ENCODE measurements at places on chromosomes 2 and 18.

- H3K4me3 ChIP-seq: no peak overlapping the region
- H3K27me3 ChIP-seq: no peaks in the 10 kb centered on the region
- no peaks in the 10 kb centered on the region for H3K36me3 ChIP-seq
- no peak overlapping the region for H3K27ac ChIP-seq
- no peaks in the 10 kb centered on the region for H3K4me1 ChIP-seq
Measured at GRCh38 chr2:10989151-10989550, 77.4 kb downstream of the KCNF1 start.

DNA sequence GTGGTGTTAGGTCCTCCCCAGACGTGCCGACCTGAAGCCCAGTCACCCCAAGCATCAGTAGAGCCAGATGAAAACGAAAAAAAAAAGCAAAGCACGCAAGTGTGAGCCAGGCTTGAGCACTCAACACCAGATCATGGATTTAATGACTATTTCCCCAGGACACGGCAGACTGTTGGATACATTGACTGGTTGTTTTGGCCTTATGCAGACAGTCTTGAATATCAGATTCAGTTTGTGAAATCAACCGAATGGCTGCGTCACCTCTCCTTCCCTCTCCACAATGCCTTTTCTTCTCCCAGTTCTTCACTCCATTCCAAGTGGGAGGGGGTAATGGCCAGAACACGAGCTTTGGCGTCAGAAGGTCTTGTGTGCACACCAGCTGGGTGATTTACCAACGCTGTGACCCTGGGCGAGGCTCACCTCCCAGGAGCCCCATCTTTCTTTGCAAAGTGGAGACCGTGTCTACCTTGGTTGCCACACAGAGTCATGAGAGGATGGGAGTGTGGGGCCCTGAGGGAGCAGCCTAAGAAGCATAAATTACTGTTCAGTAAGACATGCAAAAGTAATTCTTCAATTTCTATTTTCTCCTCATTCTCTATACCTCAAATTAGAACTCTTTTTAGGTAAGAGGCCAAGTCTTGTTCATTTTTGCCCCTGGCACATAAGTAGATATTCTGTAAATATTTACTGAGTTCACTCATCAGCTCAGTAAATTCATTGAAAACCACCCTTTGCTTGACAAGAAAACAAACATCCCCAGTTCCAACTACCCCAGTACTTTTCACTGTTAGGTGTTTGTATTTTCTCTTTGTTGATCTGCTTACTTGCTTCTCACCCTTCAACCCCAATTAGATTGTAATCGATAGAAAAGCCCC lies 181.1 kb upstream of the COPS8 start:
- no peak overlapping the region for H3K27ac ChIP-seq
- H3K4me3 ChIP-seq: no peak overlapping the region
- H3K27me3 ChIP-seq: no peaks in the 10 kb centered on the region
- H3K4me1 ChIP-seq: no peaks in the 10 kb centered on the region
- DNase-seq: no peak
- no peaks in the 10 kb centered on the region for H3K36me3 ChIP-seq

DNA sequence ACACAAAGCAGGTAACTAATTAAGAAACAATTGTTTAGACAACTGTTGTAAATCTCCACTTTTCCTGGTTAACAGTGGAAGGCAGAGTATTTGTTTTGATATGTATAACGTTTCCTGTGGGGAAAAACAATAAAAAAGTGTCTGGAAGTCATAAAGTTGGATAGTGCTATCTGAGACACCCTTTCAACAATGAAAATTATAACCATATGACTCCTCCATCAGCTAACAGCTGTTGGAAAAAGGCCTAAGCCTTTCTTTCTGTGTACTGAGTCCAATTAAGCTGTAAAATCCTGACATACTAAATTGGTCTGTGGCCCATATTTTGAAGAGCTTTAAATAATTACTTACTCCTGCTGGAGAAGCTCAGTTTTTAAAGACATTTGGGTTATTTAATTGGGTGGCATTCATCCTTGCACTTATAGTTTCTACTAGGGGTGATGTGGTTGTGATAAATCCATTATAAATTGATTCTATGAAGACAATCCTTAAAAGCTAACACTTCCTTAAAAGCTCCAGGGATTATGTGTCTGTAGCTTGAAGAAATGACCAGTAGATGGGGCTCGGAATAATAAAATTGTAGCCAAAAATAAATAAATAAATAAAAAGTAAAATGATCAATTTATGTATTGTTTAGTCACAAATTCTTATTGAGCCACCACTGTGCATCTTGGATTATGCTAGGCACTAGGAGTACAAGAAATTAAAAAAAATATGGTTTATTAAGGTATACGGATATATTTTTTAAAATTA lies 698.1 kb upstream of the NXPH2 start:
- H3K27ac ChIP-seq: no peak overlapping the region
- no peaks in the 10 kb centered on the region for H3K36me3 ChIP-seq
- no peaks in the 10 kb centered on the region for H3K4me1 ChIP-seq
- H3K4me3 ChIP-seq: no peak overlapping the region
- no peaks in the 10 kb centered on the region for H3K27me3 ChIP-seq
- DNase-seq: no peak

GRCh38 chr2:148979919-148980277 lies 58.6 kb upstream of the LYPD6B start:
- DNase-seq: no peak
- H3K4me1 ChIP-seq: no peaks in the 10 kb centered on the region
- H3K27ac ChIP-seq: no peak overlapping the region
- H3K27me3 ChIP-seq: no peaks in the 10 kb centered on the region
- no peak overlapping the region for H3K4me3 ChIP-seq

- H3K36me3 ChIP-seq: no peaks in the 10 kb centered on the region
- no peaks in the 10 kb centered on the region for H3K27me3 ChIP-seq
- H3K4me3 ChIP-seq: no peak overlapping the region
- DNase-seq: no peak
- H3K4me1 ChIP-seq: peaks cover 5% of the 10 kb centered on the region
Measured at GRCh38 chr18:22739789-22740188, 193.3 kb upstream of the RBBP8 start.

- no peaks in the 10 kb centered on the region for H3K27me3 ChIP-seq
- H3K4me3 ChIP-seq: no peak overlapping the region
- no peak for DNase-seq
- no peaks in the 10 kb centered on the region for H3K4me1 ChIP-seq
Measured at GRCh38 chr18:54181856-54182602, 42.4 kb downstream of the MBD2 start.

- DNase-seq: no peak
- no peak overlapping the region for H3K27ac ChIP-seq
- H3K27me3 ChIP-seq: no peaks in the 10 kb centered on the region
- H3K4me1 ChIP-seq: no peaks in the 10 kb centered on the region
- H3K4me3 ChIP-seq: no peak overlapping the region
- H3K36me3 ChIP-seq: no peaks in the 10 kb centered on the region
Measured at GRCh38 chr18:68992719-68993482, 195.0 kb downstream of the CCDC102B start.

- H3K36me3 ChIP-seq: no peaks in the 10 kb centered on the region
- no peaks in the 10 kb centered on the region for H3K4me1 ChIP-seq
- no peak overlapping the region for H3K4me3 ChIP-seq
- H3K27me3 ChIP-seq: no peaks in the 10 kb centered on the region
Measured at GRCh38 chr2:5164776-5165525, 527.2 kb upstream of the SOX11 start.

GRCh38 chr18:51092117-51092516 lies 62.1 kb downstream of the SMAD4 start:
- no peaks in the 10 kb centered on the region for H3K4me1 ChIP-seq
- H3K36me3 ChIP-seq: no peaks in the 10 kb centered on the region
- H3K4me3 ChIP-seq: no peak overlapping the region

GRCh38 chr2:212274215-212274614 lies 264.4 kb downstream of the ERBB4 start:
- no peak overlapping the region for H3K4me3 ChIP-seq
- no peaks in the 10 kb centered on the region for H3K36me3 ChIP-seq
- no peak overlapping the region for H3K27ac ChIP-seq
- no peaks in the 10 kb centered on the region for H3K27me3 ChIP-seq
- peaks cover 15% of the 10 kb centered on the region for H3K4me1 ChIP-seq
- no peak for DNase-seq

DNA sequence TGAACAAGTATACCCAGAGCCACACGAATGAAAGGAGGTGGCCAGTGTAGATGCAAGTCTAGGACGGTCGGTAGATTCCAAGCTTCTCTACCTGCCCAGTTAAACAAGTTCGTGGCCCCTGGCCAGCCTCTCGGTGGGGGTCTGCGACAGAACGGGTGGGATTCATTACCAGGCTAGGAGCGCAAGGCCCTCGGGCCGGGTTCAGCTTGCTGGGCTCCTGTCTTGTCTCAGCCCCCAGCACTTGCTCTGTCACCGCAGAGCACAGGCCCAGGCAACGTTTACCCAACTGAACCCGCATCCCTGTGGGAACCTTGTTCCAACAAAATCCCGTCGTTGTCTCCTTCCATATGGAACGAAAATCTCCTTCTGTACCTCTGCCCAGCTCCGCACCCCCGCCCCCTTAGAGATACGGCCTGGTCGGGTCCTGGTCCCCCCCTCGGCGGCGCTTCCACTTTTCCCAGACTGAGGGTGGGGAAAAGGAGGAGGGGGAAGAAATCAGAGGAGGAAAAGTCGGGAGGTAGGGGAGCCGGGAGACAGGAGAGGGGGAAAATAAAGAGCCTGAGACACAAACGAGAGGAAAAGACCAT lies 1.9 kb upstream of the EMX1 start:
- peaks cover 44% of the 10 kb centered on the region for H3K4me1 ChIP-seq
- no peaks in the 10 kb centered on the region for H3K36me3 ChIP-seq
- peak overlapping the region; percentile 66 for H3K4me3 ChIP-seq
- H3K27me3 ChIP-seq: peaks cover 41% of the 10 kb centered on the region
- no peak overlapping the region for H3K27ac ChIP-seq

DNA sequence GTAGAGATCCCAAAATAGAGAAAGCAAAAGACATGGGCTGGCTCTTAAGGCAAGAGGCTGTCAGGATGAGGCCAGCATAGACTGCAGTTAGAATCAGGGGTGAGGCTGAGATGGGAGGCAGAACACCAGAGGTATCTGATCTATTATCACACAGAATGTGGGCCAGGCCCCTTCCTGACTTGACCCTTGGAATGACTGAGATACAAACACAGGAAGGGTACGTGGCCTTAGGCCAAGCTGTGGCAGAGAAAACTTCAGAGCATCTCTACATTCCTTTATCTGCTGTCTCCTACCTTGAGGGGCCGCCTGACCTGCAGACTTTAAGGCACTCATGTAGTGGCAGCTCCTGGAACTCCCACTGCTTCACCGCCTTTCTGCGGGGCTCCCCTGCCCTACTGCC lies 28.4 kb downstream of the TMEM17 start:
- no peak overlapping the region for H3K27ac ChIP-seq
- peaks cover 7% of the 10 kb centered on the region for H3K4me1 ChIP-seq
- no peak overlapping the region for H3K4me3 ChIP-seq
- DNase-seq: no peak
- no peaks in the 10 kb centered on the region for H3K27me3 ChIP-seq

DNA sequence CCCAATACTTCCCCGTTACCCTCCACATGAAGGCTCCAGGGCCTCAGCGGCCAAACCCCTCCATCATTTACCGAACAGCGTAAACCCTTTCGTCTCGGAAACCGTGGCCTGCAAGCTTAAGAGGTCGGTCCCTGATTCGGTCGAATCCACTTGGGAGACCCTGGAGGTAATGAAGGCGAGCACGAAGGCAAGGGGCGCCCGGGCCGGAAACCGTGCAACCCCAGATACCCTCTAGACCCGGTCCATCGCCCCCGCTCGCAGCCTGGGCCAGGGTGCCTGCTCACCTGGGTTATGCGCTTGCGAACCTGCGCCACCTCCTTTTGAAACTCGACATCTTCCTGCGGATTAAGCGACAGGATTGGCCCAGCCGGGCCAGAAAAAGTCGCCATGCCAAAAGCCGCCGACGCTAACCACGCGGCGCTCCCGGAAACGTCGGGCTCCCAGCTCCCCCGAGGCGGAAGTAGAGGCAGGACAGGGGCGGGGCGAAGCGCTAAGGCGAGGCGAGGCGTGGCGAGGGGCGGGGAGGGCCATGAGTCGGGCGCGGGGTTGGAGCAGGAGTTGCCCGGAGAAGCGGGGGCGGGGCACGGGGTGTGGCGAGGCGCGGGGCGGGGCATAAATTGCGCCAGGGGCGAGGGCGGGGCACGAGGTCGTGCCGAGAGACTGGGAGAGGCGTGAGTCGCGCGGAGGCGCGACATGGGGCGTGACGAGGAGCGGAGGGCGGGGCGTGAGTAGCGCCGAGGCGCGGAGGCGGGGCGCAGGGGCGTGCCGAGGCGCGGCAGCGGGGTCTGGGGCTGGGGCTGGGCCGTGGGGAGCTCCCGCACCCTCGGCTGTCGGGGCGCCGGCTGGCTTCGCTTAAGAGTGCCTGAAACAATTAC lies at the start of gene NIFK:
NIFK (minus strand) TSS at position 414 of the 875 bp plus-strand sequence; CDS start at position 389, 25 bp downstream.
- H3K27ac ChIP-seq: peak within 1 kb of the TSS; percentile 84
- H3K4me1 ChIP-seq: peaks cover 7% of the 10 kb centered on the region
- no peaks in the 10 kb centered on the region for H3K36me3 ChIP-seq

DNA sequence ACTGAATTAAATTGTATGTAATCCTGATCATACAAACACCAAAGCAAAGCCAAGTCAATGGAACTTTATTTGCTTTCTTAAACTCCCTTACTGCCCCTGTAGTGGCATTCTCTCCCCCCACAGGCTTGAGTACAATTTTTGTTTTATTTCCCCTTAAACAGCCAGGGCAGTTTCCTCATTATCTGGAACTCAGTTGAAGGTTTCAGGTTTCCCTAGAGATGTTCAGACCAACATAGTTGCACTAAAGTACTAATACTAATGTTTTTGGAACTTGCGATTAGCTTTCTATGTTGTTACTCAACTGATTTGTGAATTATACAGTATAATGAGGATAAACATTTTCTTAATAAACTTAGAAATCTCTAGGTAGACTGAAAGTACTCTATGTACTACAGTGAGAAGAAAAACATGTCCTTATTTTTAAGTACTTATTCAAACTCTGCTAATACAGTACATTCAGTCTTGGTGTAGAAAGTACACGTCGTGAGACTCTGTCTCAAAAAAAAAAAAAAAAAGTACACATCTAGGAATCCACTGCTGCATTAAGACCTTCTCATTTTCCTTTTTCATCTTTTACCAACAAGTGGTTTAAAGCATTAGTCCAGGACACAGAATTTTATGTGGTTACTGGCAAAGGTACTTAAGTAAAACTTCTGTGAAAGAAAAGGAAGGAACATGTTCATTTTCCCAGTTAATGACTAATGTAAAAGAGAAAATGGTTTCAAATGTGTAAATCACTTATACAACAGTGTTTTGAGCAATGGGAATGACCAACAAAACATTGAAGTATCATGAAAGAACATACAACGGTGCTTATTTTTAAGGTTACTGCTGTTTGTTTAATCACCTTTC lies 209.5 kb upstream of the SMAD7 start:
- peak overlapping the region; percentile 44 for H3K4me3 ChIP-seq
- H3K27me3 ChIP-seq: no peaks in the 10 kb centered on the region
- no peaks in the 10 kb centered on the region for H3K36me3 ChIP-seq
- DNase-seq: no peak

GRCh38 chr18:40976050-40976449 lies 979.0 kb upstream of the PIK3C3 start:
- no peak overlapping the region for H3K4me3 ChIP-seq
- DNase-seq: no peak
- H3K36me3 ChIP-seq: no peaks in the 10 kb centered on the region
- no peaks in the 10 kb centered on the region for H3K27me3 ChIP-seq

DNA sequence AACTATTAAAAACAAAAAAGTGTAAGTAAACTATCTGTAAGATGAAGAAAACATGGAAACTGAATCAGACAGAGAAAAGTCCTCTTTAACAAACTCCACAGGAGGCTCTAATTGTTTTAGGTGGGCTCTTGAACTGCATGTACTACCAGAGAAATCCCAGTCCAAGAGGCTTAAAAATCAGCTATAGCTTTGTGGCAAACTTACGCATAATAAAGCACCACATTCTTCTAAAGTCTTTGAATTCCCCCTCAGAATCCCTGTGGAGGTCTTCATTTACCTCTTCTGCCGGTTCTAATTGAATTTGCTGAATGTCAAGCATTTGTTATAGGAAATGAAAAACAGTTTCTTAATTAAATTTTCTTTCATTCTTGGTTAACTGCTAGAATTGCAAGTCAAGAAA lies 40.8 kb downstream of the CHN1 start:
- DNase-seq: no peak
- H3K4me1 ChIP-seq: peaks cover 29% of the 10 kb centered on the region
- no peak overlapping the region for H3K4me3 ChIP-seq
- no peaks in the 10 kb centered on the region for H3K27me3 ChIP-seq
